NCI-H69 (cell line): ENCODE measurements at places on chromosomes 16 and 17.

DNA sequence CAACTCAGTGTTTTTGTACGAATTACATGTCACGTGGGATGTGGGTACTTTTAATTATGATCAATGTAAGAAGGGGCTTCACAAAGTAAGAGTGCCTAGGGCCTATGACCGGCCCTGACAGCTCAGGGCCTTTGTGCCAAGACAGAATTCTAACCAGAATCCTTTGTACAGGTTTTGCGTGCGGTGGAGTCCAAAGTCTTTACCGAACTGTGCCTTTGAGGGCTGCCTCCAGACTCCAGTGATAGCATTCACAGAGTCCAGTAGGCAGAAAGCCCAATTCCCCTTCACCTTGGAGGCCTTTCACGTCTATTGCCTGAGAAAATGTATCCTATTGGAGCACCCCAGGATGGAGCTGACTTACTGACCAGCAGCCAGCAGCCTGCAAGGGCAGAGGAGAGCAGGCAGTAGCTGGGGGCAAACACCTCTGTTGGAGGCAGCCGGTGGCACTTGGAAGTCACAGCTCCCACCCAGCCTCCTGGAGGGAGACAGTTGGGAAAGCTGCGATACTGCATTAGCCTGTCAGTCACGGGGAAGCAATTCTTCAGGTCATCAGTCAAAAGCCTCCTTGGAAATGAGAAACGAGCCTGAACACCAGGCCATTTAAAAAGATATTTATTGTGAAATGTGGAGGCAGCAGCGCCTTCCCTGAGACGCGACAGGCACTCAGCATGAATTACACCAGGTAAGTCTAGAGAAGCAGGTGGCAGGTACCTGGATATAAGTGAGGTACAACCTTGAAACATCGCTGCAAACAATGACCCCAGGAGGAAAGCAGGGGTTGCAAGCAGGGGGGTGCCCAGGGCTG is 98.1 kb upstream of the CDYL2 start:
- DNase-seq = no peak

GRCh38 chr17:43146649-43147048 is 21.5 kb upstream of the BRCA1 start:
- DNase-seq = no peak

- no peak for DNase-seq
These were observed 77.0 kb upstream of the AXIN2 start for GRCh38 chr17:65638221-65638975.

DNA sequence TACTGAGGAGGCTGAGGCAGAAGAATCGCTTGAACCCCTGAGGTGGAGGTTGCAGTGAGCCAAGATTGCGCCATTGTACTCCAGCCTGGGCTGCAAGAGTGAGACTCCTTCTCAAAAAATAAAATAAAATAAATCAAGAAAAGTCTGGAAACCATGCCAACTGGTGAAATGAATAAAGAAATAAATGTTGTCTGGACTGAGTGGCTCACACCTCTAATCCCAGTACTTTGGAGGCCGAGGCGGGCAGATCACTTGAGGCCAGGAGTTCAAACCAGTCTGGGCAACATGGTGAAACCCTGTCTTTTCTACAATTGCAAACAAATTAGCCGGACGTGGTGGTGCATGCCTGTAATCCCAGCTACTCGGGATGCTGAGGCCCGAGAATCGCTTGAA is 744 bp upstream of the LRRC37A3 start:
- no peak for DNase-seq

- no peak for DNase-seq
These were observed 295.3 kb downstream of the MAP2K4 start for GRCh38 chr17:12316021-12316420.

- DNase-seq = no peak
These were observed 6.2 kb downstream of the AQP8 start for GRCh38 chr16:25222959-25223358.

DNA sequence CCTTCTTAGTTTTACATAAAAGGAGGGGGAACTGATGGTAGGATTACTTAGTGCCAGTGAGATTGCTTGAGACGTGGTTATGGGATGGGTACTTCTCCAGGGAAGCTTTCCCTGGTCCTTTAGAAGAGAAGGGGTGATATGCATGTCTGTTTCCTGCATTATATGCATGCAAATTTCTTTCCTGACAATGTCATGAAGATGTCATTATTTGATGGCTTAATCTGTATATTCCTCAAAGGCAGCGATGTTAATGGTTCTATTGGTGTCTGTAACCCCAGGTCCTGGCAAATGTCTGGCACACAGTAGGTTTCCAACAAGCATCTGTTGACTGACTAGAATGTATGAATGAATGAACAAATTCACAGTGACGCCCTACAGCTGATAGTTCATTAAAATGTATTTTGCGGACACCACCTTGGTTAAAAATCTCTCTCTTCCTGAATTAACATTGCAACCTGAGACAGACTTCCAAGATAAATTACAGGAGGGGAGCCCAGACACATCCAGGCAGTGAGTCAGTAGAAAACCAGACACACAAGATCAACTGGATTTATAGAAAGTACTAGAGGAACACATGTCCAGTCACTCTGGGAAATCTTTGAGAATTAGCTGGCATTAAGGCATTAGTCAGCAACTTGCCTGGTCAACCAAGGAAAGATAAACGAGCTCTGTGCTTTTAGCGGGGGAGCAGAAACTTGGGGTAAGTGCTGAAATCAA is 293.4 kb downstream of the XYLT1 start:
- DNase-seq = no peak

DNA sequence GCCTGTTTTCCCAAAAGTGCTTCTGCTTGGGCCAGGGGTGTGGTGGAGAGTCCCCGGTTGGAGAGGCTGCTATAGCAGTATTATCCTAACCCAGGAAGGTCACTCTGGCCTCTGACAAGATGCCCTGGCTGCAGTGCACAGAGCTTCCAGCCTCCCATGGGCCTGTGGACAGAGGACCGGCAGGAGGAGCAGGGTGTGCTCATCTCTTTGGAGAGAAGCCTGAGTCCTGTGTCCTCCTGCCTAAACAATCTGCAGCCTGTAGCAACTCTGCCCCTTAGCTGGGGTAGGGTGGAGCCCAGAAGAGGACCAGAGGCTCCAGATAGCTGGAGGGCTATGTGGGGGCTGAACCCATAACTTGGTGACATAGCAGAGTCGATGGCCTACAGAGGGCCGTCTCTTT is 78.0 kb downstream of the MPRIP start:
- no peak for DNase-seq

DNA sequence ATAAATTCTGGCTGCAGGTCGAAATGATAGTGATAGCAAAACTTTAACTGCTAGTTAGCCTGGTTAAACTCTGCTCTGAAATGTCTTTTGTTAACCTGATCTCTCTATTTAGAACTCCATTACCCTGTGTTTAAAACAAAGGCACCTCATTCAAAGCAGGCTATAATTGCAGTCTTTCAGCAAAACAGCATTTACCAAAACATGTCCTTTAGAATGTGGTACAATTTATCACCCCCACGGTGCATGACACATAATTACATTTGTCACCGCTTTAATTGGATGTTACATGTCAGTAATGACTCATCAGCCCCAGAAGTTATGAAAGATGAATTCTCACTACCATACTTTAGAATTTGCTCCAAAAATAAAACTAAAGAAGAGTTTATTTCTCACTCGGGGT is 295.4 kb downstream of the TOX3 start:
- peak; percentile 89 for DNase-seq

DNA sequence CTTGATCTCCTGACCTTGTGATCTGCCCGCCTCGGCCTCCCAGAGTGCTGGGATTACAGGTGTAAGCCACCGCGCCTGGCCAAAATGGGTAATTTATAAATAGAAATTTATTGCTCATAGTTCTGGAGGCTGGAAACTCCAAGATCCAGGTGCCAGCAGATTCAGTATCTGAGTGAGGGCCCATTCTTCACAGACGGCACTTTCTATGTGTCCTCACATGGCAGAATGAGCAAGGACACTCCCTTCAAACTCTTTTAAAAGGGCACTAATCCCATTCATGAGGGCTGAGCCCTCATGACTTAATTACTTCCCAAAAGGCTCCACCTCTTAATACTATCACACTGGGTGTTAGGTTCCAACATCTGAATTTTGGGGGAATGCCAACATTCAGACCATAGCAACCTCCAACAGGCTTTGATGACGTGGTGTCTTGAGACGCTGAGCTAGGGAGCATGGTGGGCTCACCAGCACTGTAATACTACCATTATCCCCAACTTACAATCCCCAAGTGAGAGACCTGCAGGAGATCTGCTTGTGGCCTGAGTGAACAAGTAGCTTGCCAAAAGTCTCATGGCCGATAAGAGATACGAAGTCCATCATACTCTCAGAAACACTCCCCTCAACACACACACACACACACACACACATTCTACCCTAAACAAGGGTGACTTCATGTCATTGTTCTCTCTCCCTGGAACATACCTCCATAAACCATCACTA is 8.5 kb downstream of the CMTM4 start:
- peak; percentile 4 for DNase-seq

DNA sequence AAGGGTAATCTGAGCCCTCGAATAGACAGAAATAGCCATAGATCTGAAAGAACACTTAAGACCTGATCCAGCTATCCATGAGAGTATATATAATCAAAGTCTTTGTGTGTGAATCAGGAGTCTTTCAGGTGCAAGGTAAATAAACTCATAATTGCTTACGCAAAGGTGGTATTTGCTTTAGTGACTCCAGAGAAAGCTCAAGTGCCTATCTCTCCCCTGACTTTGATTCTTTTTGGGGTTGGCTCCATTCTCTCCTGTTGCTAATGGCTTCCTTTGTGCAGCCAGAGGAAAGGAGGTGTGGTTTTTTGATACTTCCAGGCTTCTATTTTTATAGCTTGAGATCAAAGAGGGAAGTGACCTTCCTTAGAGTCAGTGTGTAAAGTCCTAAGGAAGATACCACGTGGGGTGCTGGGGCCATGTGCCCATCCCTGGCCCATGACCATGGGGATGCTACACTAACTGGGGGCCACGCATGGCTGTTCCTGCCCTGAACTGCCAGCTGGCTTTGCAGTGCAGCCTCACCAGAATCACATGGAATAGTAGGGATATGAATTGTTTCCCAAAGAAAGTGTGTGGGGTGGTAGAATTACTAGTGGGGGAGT is 45.8 kb downstream of the TENT4B start:
- peak; percentile 70 for DNase-seq

- DNase-seq = no peak
These were observed 225.7 kb downstream of the C16orf78 start for GRCh38 chr16:49599281-49599680.

DNA sequence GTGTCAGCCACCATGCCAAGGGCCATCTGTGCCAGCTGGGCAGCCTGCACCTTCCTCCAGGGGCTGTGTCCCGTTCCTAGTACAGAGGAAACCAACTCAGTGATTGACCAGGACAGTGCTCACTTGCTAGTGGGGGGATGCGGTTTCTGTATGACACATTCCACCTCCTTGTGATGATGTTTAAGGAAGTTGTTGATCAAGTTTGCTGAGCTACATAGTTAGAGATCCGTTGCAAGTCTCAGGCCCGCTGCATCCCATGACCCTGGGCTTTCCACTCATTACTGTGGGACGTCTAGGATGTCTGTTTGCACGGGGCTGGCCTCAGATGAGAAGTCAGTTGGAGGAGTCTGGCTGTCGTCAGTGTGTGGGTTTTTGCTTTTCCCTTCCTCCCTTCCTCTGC is 33.6 kb downstream of the RNF213 start:
- no peak for DNase-seq
